ENCODE measurements at places on chromosomes 7 and 10.

- DNase-seq, result no peak
Observed at GRCh38 chr10:78044179-78044578, 10.5 kb downstream of the RPS24 start.

DNA sequence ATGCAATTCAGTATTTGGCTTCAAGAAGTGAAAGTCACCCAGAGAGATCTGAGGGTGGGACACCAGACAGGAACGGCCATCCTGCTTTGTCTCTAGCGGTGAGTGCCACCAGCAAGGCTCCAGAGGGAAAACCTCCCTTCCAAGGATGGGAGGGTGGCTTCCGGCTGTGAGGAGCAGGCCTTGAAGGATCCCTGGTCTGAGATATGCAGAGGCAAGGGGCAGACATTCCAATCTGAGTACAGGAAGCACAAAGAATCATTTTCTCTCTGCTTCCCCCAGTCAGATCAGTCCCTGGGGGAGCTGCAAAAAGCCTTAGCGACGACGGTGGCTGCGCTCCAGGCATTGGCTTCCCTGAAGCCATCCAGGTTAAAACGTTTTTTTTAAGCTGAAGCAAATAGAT lies 167.4 kb downstream of the TEX36 start:
- DNase-seq, result no peak

DNA sequence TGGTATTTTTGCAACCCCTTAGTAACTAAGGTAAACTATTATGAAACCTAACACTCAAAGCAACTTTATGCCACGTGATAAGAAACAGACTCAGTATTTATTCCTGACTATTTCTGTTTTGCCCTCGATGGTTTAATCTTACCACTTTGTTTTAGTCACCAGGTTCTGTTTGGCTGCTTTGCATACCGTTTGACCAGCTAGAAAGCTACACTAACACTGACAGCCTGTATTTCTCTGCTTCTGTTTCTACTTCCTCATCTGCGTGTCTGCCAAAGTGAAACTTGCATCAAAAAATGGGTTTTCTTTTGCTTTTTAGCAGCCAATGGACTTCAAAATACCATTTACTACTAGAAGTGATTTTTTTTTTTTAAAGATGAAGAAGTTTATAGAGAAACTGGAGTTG lies 802.5 kb downstream of the GRM8 start:
- no peak for DNase-seq

DNA sequence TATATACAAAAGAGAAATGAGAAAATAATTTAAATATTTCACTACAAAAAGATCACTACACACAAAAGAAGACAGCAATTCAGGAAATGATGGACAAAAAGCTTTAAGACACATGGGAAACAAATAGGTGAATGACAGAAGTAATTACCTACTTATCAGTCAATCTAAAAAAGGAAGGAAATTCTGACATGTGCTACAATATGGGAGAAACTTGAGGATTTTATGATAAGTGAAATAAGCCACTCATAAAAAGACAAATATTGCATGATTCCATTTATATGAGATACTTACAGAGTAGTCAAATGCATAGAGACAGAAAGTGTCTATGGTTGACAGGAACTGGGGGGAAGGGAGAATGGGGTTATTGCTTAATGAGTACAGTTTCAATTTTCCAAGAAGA lies 339.2 kb downstream of the CALN1 start:
- no peak for DNase-seq

DNA sequence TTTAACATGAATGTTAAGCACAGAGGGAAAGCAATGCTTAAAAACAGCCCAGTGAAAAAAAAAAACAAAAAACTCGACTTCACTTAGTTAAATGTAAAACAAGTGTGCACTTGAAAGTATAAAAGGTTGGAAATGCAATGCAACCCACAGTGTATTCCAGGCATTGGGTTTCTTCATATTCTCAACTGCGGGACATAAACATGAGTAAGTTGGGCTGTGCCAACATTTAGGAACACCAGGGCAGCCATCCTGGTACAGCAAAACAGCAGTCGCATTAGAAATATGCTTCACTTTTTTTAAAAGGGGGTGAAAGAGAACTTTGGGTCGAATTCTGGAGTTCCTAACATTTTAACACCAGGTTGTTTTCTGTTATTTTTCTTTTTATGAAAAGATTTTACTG lies 937 bp downstream of the STEAP1 start:
- DNase-seq, result no peak

DNA sequence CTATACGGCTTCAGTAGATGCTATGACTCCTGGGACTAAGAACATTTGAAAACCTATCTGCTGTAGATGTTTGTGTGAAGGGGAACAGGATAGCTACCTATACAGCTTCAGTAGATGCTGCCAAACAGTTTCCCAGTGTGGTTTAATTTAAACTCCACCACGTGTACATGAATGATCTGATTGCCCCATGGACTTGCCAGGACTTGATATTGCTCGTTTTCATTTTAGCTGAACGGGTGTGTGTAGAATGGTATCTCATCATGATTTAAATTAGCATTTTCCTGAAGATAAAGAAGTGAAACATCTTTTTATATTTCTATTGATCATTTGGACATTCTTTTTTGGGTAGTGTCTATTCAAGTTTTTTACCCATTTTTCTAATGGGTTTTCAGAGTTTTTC lies 77.8 kb upstream of the PIP4K2A start:
- DNase-seq, result no peak

DNA sequence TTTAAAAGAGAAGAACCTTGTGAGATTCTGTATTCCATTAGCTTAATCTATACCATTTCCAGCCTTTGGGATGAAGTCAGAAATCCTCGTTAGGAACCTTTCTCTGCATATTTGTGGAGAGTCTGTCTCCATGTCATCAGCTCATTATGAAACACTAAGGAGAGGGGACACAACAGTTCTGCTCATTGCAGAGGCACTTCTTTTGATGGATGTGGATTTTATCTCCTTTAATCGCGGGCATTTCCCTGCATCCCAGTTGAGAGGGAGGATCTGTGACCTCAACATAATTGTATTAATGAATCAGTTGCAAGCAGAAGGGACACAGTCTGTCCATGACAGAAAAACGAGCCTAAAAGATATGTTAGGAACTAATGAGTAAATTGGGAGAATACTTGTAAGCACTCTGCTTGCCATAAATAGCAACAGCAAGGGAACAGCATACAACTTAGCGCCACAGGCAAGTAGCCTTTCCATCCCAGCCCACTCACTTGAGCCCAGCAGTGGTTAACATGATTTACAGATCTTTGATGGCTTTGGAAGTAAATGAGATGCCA lies 37.9 kb downstream of the SORCS1 start:
- no peak for DNase-seq

GRCh38 chr7:129827467-129827990 lies 125.2 kb downstream of the UBE2H start:
- no peak for DNase-seq

DNA sequence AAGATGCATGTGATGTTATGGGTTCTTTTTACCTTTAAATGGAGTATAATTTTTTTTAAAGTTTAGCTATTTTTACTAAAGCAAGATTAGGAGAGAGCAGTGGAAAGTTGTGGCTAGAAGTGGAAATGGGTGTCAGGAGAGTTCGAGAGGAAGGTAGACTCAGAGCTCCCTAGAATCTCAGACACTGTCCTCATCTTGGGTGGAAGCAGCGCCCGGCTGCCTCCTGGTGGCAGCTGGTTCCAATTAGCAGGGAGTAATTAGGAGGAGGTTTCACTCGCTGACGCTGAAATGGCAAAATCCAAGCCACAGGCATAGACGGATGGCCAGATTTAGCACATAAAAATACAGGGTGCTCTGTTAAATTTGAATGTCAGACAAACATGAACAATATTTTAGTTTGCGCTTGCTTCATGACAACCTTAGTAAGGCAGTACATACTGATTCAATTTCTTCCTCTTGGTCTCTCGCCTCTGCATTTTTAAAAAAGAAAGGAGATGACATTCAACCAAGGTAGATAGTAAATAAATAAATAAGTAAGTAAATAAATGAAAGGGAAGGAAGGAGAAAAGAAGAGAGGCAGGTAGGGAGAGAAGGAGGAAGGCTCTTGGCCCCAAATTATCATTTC lies 58.5 kb downstream of the LGI1 start:
- DNase-seq, result peak; percentile 15
